NCI-H774 (cell line): ENCODE measurements at places on chromosomes 3 and 15.

DNA sequence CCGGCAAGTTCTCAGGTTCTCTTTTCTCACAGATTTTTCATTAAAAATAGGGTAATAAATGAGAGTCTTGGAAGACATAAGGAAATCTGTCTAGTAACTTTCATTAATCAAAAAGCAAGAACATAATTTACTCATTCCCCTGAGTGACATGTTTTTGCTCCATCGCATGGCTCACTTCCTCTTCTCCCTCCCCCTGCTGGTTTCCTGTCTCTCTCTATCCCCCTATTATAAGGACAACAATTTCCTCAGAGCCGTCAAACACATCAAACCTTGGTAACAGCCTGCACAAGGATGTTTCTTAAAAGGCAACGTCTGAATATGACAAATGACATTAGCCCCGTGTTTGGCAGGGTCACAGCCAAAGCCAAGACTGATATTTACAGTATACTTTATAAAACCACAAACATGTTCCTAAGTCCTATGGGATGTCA is 1149.6 kb downstream of the IGSF11 start:
- DNase-seq = no peak

- no peak for DNase-seq
These were observed 70.0 kb upstream of the KLF13 start for GRCh38 chr15:31256378-31257265.

GRCh38 chr3:18370672-18371071 is 54.5 kb downstream of the SATB1 start:
- no peak for DNase-seq

DNA sequence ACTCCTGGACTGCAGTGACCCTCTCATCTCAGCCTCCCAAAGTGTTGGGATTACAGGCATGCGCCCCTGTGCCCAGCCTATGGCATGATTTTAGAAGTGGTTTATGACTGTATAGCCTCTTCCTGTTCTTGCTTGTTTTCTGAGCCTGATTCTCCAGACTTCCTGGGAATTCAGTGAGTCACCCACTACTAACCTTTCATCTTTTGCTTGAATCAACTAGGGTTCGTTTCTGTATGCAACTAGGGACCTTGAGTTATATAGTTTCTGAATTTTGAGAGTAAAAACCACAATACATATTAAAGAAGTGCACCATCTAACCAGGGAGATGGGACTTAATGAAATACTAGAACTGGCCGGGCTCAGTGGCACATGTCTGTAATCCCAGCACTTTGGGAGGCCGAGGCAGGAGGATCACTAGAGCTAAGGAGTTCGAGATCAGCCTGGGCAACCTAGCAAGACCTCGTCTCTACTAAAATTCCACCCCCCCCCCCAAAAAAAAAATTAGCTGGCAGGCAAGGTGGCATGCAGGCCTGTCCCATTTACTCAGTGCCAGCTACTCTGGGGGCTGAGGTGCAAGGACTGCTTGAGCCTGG is 76.0 kb downstream of the ZNF609 start:
- DNase-seq = no peak

DNA sequence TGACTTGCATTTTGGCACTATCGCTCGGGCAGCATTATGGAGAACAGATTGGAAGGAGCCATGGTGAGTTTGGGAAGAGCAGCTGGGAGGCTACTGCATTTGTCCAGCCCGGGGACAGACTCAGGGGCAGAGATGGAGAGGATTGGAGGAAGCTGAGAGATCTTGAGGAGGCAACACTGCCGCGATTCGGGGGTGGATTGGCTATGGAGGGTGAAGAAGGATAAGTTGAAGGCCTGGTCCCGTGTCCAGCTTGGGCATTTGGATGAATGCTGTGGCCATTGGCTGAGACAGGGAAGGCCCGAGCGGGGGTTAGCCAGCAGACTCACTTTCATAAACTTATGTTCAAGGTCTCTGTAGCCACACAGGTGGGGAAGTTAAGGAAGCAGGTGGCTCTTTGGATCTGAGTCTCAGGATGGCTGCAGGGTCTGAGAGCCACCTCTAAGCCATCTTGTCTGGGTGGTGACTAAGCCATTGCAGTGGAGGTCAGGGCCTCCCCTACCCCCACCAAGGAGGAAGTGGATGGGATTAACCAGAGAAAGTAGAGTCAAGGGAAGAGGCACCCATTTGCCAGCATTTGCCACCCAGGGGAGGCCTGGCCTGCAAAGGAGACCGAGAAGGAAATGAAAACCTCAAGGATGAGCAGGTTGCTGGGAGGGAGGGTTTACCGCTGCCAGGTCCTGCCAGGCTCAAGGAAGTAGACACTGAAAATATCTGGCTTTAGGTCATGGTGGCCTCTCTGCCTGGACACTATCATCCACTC is 144.0 kb upstream of the TLE3 start:
- no peak for DNase-seq

DNA sequence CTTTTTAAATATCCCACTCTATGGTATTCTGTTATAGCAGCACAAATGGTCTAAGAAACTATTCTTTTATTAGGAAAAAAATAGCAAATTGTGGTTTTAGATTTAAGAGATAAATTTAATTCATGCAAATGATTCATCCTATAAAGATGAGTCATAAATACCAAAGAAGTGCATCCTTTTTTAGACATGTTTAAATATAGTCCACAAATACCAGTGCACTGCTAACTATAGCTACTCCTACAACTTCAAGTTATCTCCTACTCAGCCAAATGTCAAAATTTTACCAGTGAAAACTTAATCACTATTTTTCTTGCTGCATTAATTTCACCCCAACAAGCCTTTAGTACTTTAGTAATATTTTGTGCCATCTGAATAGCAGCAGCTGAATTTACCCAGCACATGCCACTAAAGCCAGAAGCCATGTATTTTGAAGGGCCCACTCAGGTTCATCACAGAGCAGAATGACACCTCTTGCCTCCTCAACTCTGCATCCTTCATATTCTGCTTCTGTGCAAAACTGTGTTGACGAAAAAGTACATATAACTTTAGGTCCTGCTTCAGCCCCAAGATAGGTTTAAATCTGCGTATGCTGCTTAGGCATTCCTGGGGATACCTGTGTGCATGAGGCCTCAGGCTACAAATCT is 24.9 kb downstream of the CX3CR1 start:
- DNase-seq = no peak

DNA sequence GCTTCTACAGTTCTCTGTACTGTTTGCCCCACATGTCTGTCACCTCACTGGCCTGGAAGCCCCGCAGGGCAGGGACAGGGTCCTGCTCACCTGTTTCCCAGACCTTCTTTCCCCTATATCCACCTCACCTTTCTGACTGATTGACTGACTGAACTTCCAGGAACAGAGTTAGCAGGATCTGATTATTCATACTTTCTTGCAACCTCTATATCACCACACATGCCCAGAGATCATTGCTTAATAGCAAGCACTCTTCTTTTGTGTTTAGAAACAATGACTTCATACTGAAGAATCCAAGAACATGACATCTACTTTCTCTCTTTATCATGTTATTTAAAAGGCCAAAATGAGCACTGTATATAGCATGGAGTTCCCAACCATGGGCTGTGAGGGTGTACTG is 18.0 kb upstream of the CLEC3B start:
- DNase-seq = no peak

DNA sequence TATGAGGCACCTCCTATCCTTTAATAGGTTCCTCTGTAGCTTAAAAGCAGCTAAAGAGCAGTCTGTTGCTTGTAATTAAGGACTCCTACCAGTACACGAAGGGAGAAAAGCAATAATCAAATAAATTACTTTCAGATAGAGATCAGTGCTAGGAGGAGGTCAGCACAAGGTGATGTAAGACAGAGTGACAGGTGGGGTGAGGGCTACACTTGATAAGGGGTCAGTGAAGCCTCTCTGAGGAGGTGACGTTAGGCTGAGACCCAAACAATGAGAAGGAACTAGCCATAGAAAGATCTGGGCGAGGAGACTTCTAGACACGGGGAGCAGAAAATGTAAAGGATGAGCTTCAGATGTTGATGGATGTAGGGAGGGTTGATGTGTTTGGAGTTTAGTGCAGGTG is 57.7 kb upstream of the BLM start:
- no peak for DNase-seq

DNA sequence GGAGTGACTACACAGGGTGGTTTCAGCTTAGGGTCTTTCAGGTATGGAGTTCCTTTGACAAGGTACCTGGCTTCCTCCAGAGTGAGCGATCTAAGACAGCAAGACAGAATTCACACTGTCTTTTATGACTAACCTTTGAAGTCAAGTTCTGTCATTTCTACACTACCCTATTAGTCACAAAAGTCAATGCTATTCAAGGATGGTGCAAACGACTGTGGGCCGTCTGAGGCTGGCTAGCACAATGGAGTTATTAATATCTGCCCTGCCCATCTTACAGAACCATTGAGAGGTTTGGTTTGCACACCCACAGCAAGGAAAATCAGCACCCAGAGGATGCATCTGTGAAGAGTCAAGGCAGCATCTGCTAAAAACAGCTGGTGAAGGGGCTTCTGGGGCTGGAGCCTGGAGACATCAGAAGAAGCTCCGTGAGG is 62.9 kb upstream of the XCR1 start:
- no peak for DNase-seq

DNA sequence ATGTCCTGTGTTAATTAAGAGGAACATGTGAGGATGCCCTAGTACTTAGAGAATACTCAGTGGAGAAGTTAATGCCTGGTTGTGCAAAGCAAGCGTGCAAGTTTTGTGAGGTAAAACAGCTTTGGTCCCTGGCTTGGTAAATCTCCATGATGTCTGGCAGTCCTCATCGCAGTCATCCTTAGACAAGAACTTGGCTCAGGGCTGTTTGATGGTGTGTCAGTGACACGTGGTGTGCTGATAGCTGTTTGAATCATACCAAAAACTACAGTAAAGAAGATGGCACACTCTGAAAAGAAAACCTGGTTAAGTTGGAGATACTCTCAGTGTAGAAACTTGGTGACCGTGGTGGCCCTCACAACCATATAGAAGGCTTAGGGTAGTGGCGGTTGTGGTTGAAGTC is 361.7 kb downstream of the FEZF2 start:
- DNase-seq = no peak

DNA sequence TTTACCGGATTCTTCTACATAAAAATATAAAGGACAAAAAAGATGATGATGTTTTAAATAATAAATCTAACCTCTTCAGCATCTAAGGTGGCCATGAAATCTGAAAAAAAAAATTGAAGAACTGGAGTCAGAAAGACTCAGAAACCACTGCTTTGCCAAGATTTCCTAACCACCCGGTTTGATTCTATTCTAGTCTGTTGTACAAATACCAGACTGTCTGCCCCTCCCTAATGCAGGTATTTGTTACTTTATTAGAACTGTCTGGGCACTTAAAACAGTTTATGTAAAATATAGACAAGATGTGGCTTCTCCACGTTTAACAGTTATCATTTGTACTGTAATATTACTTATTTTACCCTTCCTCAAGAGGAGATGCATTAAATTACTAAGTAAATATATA is 48.8 kb downstream of the UACA start:
- DNase-seq = no peak

DNA sequence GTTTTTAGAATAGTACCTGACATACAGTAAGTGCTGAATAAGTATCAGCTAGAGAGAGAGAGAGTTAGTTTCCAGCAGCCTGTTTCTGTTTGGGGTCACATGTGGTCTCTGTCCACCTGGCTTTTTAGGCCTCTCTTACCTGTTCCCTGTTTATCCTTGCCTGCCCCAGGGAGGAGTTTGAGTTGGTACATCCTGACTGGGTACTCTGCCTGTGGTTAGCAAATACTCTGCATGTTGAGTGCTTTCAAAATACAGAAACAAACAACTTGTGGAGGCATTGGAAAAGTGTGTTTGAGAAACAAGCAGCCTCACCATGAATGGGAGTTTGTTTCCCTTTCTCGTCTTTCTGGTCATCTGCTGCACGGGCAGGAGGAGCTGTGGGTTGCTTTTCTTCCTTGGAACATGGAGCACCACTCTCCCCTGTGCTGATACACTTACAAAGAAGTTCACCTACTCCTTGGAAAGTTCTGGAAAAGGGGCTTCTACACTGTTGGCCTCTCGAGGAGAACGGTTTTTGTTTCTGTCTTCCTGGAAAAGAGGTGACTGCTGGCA is 166.1 kb downstream of the PGPEP1L start:
- DNase-seq = no peak

GRCh38 chr15:70121624-70122302 is 24.0 kb upstream of the TLE3 start:
- no peak for DNase-seq

- DNase-seq = no peak
These were observed 129.8 kb downstream of the PPM1L start for GRCh38 chr3:160885791-160886286.

GRCh38 chr3:29207427-29207826 is 73.4 kb upstream of the RBMS3 start:
- no peak for DNase-seq

DNA sequence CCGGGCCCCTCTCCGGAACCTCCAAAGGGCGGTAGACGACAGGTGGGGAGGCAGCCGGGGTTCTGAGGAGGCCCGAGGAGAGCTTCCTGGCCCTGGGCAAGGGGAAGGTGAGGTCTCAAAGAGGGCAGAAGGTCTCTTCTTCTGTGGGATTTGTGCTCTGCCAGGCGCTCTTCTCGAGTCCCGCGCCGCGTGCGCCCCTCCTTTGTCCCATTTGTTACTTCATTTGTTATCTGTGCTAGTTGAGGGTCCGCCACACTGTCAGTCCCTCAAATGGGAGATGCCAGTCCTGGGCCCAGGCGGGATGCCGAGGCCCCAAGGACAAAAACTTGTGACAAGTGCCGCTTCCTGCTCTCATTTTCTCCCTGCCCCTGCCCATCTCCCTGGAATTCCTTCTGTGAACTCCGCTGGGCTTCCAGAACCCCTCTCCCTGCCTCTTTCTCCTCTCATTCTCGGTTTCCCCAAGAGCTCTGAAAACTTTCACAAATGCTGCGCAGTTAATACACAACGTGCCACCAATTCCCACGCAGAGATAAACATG is 1.5 kb downstream of the ST8SIA2 start:
- DNase-seq = no peak

DNA sequence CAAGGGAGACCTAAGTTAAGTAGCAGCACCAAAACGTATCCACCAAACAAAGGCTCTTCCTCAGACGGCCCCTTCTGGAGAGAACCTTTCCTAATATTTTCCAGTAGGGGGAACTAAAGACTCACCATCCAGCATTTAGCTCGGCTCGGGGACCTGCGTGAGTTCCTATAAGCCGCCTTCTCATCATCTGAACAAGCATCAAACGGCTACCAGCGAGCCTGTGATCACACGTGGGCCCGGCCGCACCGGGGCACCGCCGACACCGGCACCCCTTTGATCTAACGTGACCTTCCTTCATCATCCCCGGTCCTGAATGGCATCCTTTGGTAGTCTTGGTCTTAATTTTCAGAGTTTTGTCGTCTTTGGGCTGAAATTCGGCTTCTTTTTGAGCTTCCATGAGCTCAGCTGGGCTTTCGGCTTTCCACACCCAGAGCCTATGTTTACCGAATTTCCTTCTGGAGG is 1.4 kb upstream of the ROBO2 start:
- DNase-seq = peak; percentile 57

DNA sequence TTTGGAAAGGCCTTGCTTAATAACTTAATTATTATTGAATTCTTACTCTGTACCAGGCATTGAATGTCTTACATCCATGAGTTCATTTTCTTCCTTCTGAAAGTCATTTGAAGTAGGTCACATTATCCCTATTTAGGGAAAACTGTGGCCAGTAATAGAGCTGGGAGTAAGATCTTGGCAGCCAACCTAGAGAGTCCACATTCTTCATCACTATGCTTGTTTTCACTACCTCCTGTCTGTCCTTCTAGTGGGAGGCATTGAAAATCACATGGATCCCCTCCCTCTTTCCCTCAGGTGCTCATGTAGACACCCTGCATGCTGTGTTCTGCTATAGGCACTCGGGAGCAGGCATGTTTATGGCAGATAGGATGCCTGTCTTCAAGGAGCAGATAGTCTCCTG is 154.9 kb downstream of the EBLN2 start:
- DNase-seq = no peak
